ENCODE measurements at places on chromosomes 3 and 15.

DNA sequence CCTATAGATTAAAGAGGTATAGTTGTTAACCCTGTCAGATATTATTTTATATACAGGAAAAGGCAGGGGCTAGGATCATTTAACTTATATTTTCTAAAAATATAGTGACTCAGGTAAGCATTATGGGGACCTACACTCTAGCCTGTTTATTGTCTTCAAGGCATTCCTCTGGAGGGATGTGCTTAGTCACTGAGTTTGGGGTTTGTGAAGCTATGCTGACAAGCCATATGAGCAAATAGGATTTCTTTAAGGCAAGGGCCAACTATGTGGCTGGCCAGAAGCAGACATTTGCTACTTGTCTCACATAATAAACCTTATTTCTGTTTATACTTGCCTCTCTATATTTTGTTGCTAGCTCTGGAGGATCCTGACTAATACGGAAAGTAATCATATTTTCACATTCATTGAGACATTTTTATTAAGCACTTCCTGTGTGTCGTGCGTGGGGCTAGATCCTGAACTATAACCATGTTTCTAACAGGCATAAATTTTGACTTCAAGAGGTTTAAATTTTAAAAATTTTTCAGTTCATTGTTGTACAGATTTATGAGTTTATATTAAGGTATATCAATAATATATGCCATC, 153.4 kb downstream of the OTOL1 start:
- no peak for DNase-seq

DNA sequence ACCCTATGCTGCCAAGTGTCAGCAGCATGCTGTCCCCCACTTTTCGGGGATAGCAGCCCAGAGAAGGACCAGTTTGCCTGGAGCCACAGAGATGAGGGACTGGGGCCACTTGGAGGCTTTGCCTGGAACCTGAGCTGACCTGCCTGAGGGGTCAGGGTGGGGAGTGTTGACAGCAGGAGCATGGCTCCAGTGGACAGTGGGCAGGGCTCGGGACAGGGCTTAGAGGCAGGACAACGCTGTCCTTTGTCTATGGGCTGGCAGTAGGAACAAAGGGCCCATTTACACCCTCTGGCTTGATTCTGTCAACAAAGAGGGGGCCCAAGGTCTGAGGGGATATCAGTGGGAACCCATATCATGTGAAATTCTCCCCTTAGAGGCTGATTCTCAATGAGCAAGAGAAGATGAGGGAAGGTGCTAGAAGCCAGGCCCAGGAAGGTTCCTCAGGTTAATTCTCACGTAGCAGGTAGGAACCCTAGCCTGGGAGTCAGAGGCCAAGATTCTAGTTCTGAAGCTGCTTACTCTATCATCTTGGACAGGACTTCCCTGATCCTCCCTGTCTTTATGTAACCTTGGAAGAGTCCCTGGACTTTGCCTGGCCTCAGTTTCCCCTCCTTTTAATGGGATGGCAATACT, 29.7 kb upstream of the HHATL start:
- DNase-seq: peak; percentile 26

- no peak for DNase-seq
Observed at GRCh38 chr3:126313166-126313565, 44.0 kb downstream of the KLF15 start.

DNA sequence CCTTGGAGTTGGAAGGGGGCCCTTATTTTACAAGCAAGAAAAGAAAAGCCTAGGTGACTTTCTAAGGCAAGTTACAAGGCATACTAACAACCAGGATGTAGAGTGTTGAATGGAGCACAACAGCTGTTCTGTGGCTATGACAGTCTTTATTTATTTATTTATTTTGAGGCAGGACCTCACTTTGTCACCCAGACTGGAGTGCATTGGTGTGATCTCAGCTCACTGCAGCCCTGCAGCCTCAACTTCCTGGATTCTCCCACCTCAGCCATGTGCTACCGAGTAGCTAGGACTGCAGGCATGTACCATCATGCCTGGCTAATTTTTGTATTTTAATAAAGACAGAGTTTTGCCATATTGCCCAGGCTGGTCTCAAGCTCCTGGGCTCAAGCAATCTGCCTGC, 973.4 kb downstream of the ROBO1 start:
- no peak for DNase-seq

- DNase-seq: no peak
Observed at GRCh38 chr3:129648391-129648790, 41.9 kb upstream of the PLXND1 start.

DNA sequence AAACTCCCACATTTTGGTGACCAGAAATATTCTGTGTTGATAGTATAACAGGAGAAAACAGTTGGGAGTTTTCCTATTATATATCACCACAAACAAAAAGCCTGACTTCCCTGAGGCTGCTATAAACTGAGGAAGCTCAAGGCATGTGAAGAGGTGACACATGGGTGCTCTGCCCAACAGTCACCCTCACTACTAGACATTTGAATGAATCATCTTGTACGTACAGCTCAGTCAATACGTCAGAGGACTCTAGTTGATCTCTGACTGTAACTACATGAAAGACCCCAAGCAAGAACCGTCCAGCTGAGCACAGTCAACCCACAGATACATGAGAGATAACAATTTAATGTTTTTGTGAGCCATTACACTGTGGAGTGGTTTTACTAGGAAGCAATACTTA, 338.3 kb upstream of the ATP11B start:
- no peak for DNase-seq

DNA sequence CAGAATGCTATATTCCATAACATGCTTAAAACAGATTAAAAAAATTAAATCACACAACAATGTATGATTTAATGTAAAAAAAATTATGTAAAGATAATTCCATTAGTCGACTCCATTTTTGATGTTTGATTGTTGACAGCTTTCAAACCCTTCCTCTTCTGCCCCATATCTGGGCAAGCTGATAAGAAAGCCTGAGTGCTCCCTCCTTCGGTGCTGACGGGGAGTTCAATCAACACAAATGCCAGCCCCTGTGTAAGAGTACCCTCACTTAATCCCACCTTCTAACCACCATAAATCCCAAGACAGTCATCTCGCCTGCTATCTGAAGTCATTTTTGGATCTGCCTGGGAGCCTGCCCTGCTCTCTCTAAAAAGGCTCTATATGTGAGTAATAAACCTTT, 59.8 kb upstream of the IP6K2 start:
- no peak for DNase-seq

All from SW480 (cell line).